Left ventricle myocardium inferior (tissue), 1 donor: ENCODE measurements at places on chromosomes 16 and 17. TPM values are rescaled to one million over a fixed set of nuclear protein-coding genes. Genes with fewer than 3 reads are reported as not detected.
A peak's percentile ranks its signal among the peaks of the same experiment; 100 is the strongest.

Gene KRTAP16-1
- total RNA-seq = not detected

Gene CCDC40
- 7.7 TPM for total RNA-seq

- DNase-seq = peak; percentile 74
- no peaks in the 10 kb centered on the region for H3K27me3 ChIP-seq
- H3K36me3 ChIP-seq = peaks cover 8% of the 10 kb centered on the region
Observed at GRCh38 chr16:67029254-67030096, 526 bp downstream of the CBFB start.

- H3K4me3 ChIP-seq = no peak overlapping the region
- DNase-seq = no peak
- no peaks in the 10 kb centered on the region for H3K27me3 ChIP-seq
- peak overlapping the region; percentile 60 for H3K27ac ChIP-seq
Observed at GRCh38 chr16:81493755-81494433, 49.3 kb downstream of the CMIP start.

- peaks cover 22% of the 10 kb centered on the region for H3K36me3 ChIP-seq
- peak; percentile 49 for DNase-seq
- no peaks in the 10 kb centered on the region for H3K27me3 ChIP-seq
- H3K4me1 ChIP-seq = peaks cover 26% of the 10 kb centered on the region
Observed at GRCh38 chr17:28384281-28385036, 13.0 kb downstream of the SARM1 start.

- H3K4me1 ChIP-seq = peaks cover 28% of the 10 kb centered on the region
- H3K27me3 ChIP-seq = no peaks in the 10 kb centered on the region
- peak overlapping the region; percentile 68 for H3K4me3 ChIP-seq
- peak overlapping the region; percentile 86 for H3K27ac ChIP-seq
- no peak for DNase-seq
Observed at GRCh38 chr17:82495844-82496528, 23.5 kb upstream of the FOXK2 start.
